ENCODE measurements at places on chromosomes 6 and 20.

- no peaks in the 10 kb centered on the region for H3K36me3 ChIP-seq
- no peak overlapping the region for H3K27ac ChIP-seq
- no peaks in the 10 kb centered on the region for H3K4me1 ChIP-seq
- no peak for DNase-seq
- no peaks in the 10 kb centered on the region for H3K27me3 ChIP-seq
- H3K4me3 ChIP-seq, result no peak overlapping the region
Measured at GRCh38 chr6:159953091-159953601, 15.7 kb upstream of the IGF2R start.

GRCh38 chr20:37651932-37652331, 41.9 kb upstream of the CTNNBL1 start:
- no peak overlapping the region for H3K4me3 ChIP-seq
- no peaks in the 10 kb centered on the region for H3K36me3 ChIP-seq
- peaks cover 43% of the 10 kb centered on the region for H3K4me1 ChIP-seq
- H3K27ac ChIP-seq, result no peak overlapping the region
- H3K27me3 ChIP-seq, result no peaks in the 10 kb centered on the region

DNA sequence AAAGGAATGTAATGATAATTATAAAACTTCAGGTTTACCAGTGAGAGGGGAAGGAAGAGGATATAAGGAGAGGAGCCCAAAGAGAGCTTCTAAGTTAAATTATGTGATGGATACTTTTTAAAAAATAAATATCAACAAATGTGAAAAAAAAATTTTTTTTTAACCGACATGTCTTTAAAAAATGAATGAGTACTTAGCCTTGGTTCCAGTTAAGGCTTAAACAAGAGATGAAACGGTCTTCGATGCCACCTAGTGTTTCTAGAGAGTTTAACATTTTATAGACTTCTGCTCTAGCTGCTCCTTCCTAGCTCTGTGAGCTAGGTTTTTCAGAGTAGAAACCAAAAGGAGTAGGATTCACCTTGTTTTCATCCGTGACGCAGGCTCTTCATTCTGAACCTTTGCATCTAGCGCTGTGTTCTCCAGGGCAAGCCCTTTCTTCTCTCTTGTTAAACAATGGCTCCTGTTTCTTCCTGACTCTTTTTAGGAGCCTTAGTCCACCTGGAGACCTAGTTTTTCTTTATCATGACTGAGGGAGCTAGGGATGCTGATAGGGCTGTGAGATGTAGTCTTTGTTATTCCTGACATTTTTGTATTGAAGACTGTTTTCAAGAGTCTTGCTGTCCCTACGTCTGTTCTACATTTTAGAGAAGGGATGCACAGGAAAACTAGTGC, 42.4 kb upstream of the GNRH2 start:
- peaks cover 5% of the 10 kb centered on the region for H3K36me3 ChIP-seq
- H3K4me1 ChIP-seq, result no peaks in the 10 kb centered on the region
- no peaks in the 10 kb centered on the region for H3K27me3 ChIP-seq
- DNase-seq, result peak; percentile 64

GRCh38 chr6:92687278-92687677, 732.1 kb downstream of the EPHA7 start:
- DNase-seq, result no peak
- no peaks in the 10 kb centered on the region for H3K4me1 ChIP-seq
- no peaks in the 10 kb centered on the region for H3K36me3 ChIP-seq
- H3K4me3 ChIP-seq, result no peak overlapping the region
- H3K27me3 ChIP-seq, result no peaks in the 10 kb centered on the region
- H3K27ac ChIP-seq, result no peak overlapping the region

- no peaks in the 10 kb centered on the region for H3K27me3 ChIP-seq
- peak; percentile 80 for DNase-seq
- no peak overlapping the region for H3K4me3 ChIP-seq
- no peaks in the 10 kb centered on the region for H3K36me3 ChIP-seq
- H3K4me1 ChIP-seq, result no peaks in the 10 kb centered on the region
Measured at GRCh38 chr6:131914967-131915751, 36.0 kb downstream of the CCN2 start.

- H3K27me3 ChIP-seq, result no peaks in the 10 kb centered on the region
- H3K4me1 ChIP-seq, result no peaks in the 10 kb centered on the region
- no peak overlapping the region for H3K27ac ChIP-seq
- DNase-seq, result no peak
- H3K36me3 ChIP-seq, result no peaks in the 10 kb centered on the region
Measured at GRCh38 chr6:4091941-4092340, 13.0 kb upstream of the FAM217A start.

DNA sequence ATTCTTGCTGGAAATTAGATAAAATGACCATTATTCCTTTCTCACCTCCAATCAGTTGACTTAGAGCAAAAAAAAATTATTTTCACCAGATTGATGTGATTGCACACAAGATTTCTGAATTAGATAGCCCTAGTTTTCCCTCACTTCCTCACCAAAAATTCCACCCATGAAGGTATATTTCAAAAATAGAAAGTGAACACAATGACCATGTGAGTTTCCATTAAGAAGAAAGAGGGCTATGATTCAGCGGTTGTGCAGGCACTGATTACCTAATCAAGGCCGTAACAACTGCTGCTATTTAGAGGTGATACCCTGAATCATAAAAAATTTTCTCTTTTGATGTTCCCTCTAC, 19.5 kb upstream of the RALGAPA2 start:
- no peak overlapping the region for H3K27ac ChIP-seq
- H3K27me3 ChIP-seq, result no peaks in the 10 kb centered on the region
- no peaks in the 10 kb centered on the region for H3K36me3 ChIP-seq
- no peak for DNase-seq
- peaks cover 19% of the 10 kb centered on the region for H3K4me1 ChIP-seq
- H3K4me3 ChIP-seq, result no peak overlapping the region

- H3K36me3 ChIP-seq, result no peaks in the 10 kb centered on the region
- H3K27ac ChIP-seq, result no peak overlapping the region
- no peaks in the 10 kb centered on the region for H3K27me3 ChIP-seq
- peak overlapping the region; percentile 23 for H3K4me3 ChIP-seq
- DNase-seq, result peak; percentile 76
- peaks cover 11% of the 10 kb centered on the region for H3K4me1 ChIP-seq
Measured at GRCh38 chr20:13274275-13274861, 53.3 kb downstream of the ISM1 start.

GRCh38 chr20:2604506-2604835, 48.0 kb upstream of the NOP56 start:
- no peaks in the 10 kb centered on the region for H3K36me3 ChIP-seq
- no peaks in the 10 kb centered on the region for H3K27me3 ChIP-seq
- peaks cover 4% of the 10 kb centered on the region for H3K4me1 ChIP-seq
- no peak overlapping the region for H3K4me3 ChIP-seq

- H3K4me3 ChIP-seq, result no peak overlapping the region
- H3K27me3 ChIP-seq, result no peaks in the 10 kb centered on the region
- no peaks in the 10 kb centered on the region for H3K4me1 ChIP-seq
- DNase-seq, result peak; percentile 84
- no peaks in the 10 kb centered on the region for H3K36me3 ChIP-seq
Measured at GRCh38 chr6:168370310-168370991, 50.9 kb upstream of the DACT2 start.

GRCh38 chr6:169171951-169172350, 81.7 kb downstream of the THBS2 start:
- H3K4me1 ChIP-seq, result no peaks in the 10 kb centered on the region
- H3K27ac ChIP-seq, result no peak overlapping the region
- no peaks in the 10 kb centered on the region for H3K27me3 ChIP-seq

- H3K4me3 ChIP-seq, result no peak overlapping the region
- DNase-seq, result no peak
- no peaks in the 10 kb centered on the region for H3K27me3 ChIP-seq
- no peaks in the 10 kb centered on the region for H3K4me1 ChIP-seq
Measured at GRCh38 chr6:17556014-17556413, 44.1 kb upstream of the FAM8A1 start.

- no peak overlapping the region for H3K27ac ChIP-seq
- H3K4me1 ChIP-seq, result peaks cover 8% of the 10 kb centered on the region
- peak; percentile 20 for DNase-seq
- no peaks in the 10 kb centered on the region for H3K36me3 ChIP-seq
Measured at GRCh38 chr20:10763112-10763511, 89.3 kb upstream of the JAG1 start.

- H3K27me3 ChIP-seq, result no peaks in the 10 kb centered on the region
- no peaks in the 10 kb centered on the region for H3K36me3 ChIP-seq
- H3K4me1 ChIP-seq, result peaks cover 32% of the 10 kb centered on the region
- H3K27ac ChIP-seq, result no peak overlapping the region
- DNase-seq, result no peak
Measured at GRCh38 chr6:88490195-88490907, 324.2 kb upstream of the CNR1 start.

GRCh38 chr6:41055149-41055548, 2.1 kb downstream of the APOBEC2 start:
- no peak overlapping the region for H3K4me3 ChIP-seq
- no peaks in the 10 kb centered on the region for H3K36me3 ChIP-seq
- DNase-seq, result no peak

- no peaks in the 10 kb centered on the region for H3K36me3 ChIP-seq
- DNase-seq, result no peak
- H3K4me1 ChIP-seq, result peaks cover 4% of the 10 kb centered on the region
- no peaks in the 10 kb centered on the region for H3K27me3 ChIP-seq
Measured at GRCh38 chr20:2596673-2597279, 55.7 kb upstream of the NOP56 start.

- no peaks in the 10 kb centered on the region for H3K36me3 ChIP-seq
- no peak overlapping the region for H3K27ac ChIP-seq
- no peak for DNase-seq
- no peak overlapping the region for H3K4me3 ChIP-seq
Measured at GRCh38 chr6:85660181-85660611, 17.5 kb upstream of the SYNCRIP start.

DNA sequence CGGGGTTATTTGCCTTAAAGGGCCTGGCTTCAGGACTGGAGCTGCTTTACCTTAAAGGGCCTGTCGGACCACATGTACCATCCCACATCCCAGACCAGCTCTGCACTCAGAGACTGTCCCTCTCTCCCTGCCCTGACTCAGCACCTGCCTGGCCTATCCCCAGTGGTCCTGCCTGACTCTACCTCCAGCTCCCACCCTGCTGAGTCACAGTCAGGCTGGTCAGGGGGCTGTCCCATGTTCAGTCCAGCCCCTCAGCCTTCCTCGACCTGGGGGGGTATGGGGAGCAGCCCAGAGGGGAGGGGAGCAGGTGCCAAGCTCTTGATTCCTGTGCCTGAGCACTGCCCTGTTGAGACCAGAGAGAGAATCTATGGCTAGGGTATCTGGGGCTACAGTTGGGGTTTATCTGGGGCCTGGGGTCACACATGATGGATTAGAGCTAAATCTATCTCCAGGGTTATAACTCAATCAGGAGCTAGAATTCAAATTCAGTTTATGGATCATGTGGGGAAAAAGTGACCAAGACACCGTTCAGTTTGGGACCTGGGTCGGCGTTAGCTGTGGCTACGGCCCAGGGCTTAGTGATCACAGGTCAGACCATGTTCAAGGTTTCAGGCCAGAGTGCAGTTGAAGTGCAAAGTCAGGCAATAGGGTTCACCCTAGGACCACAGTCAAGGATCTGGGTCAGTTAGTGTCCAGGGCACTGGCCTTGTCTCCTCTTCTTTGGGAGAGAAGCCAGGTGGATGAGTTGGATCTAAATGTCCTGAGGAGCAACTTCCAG, 9.4 kb upstream of the TRIB3 start:
- no peaks in the 10 kb centered on the region for H3K27me3 ChIP-seq
- no peak overlapping the region for H3K27ac ChIP-seq
- no peak overlapping the region for H3K4me3 ChIP-seq

- no peaks in the 10 kb centered on the region for H3K4me1 ChIP-seq
- H3K4me3 ChIP-seq, result no peak overlapping the region
- no peaks in the 10 kb centered on the region for H3K36me3 ChIP-seq
- H3K27me3 ChIP-seq, result no peaks in the 10 kb centered on the region
Measured at GRCh38 chr20:43446361-43446879, 11.3 kb upstream of the SRSF6 start.
